Calu3 (cell line): ENCODE measurements at places on chromosomes 11 and 22. TPM values are rescaled to one million over a fixed set of nuclear protein-coding genes. Genes with fewer than 3 reads are reported as not detected.

MRGPRX1 gene
- total RNA-seq: not detected in 2 replicates

GRCh38 chr22:42313804-42314581 is 43.5 kb upstream of the TCF20 start:
- peak overlapping the region; percentile 63 for H3K27ac ChIP-seq
- no peaks in the 10 kb centered on the region for H3K36me3 ChIP-seq
- peaks cover 39% of the 10 kb centered on the region for H3K4me1 ChIP-seq
- peak overlapping the region; percentile 43 for H3K4me3 ChIP-seq

DNA sequence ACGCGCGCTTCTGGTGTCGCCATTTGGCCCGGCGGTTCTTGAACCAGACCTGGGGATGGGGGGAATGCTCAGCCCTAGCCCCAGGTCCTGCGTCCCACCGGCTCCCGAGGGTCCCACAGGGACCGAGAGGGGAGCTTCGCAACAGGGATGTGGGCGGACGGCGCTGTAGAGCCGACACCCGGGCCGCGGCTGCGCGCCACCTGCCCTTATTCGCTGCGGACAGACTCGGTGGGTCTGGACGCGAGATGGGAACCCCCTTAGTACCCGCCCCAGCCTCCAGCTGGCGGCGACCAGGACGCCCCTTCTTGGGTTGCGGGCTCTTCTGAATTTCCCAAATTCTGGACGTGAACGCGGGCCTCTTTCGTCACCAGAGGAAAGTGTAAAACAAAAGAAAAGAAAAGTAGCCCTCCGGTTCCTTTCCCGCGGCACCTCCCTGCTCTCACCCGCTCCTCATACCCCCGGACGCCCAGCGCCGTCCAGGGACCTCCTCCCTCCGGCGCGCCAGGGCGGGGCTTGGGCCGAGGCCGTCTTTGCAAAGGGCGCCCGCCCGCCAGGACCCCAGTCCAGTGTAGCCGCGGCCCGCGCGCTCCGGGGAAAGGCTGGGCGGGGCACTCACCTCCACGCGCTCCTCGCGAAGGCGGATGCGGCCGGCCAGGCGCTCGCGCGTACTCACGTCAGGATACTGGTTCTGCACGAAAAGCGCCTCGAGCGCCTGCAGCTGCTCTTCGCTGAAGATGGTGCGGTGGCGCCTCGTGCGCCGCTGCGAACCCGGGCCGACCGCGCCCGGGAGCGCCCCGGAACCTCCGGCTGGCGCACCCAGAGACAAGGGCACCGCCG is 827 bp downstream of the GSC2 start:
- H3K4me1 ChIP-seq: peaks cover 2% of the 10 kb centered on the region
- peaks cover 5% of the 10 kb centered on the region for H3K36me3 ChIP-seq
- DNase-seq: no peak
- H3K27ac ChIP-seq: no peak overlapping the region
- H3K4me3 ChIP-seq: no peak overlapping the region
- peaks cover 66% of the 10 kb centered on the region for H3K27me3 ChIP-seq

DNA sequence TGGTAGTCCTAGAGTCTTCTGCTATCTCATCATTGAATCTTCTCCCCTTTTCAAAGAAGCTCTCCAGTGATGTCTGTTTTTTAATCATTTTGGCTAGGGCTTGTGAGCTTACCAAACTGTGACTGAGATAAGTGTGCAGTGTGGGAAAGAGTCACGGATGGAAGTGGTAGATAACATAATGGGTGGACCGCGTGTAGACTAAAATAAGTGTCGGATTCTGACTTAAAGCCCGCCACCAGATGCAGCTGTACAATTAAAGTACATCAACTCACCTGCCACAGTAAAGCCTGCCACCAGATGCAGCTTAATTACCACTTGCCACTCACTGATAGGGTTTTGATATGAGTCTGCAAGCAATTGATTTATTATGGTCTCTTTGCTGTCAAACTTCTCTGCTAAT is 581.5 kb downstream of the LRRC4C start:
- H3K27ac ChIP-seq: no peak overlapping the region
- no peaks in the 10 kb centered on the region for H3K27me3 ChIP-seq
- DNase-seq: no peak
- H3K4me1 ChIP-seq: no peaks in the 10 kb centered on the region
- no peak overlapping the region for H3K4me3 ChIP-seq

DNA sequence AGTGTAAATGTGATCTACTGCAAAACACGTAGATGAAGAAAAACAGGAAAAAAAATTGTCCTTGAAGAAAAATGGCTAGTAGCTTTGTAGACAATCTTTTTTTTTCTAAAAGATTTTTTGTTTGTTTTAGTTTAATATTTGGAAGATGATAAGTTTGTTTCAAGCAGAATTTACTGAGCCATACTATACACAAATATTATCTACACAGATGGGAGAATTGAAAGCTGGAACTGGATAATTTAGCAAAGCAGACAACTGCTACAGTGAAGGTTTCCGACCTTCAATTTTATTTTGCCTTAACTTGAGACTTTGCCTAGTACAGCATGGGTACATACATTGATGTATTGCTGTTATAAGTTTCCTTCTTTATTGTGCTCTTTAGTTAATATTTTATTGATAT is 313.0 kb upstream of the PDGFD start:
- H3K4me1 ChIP-seq: peaks cover 8% of the 10 kb centered on the region
- no peak overlapping the region for H3K27ac ChIP-seq
- H3K4me3 ChIP-seq: no peak overlapping the region
- H3K36me3 ChIP-seq: no peaks in the 10 kb centered on the region

GRCh38 chr11:119567688-119568582 is 145.0 kb upstream of the THY1 start:
- H3K36me3 ChIP-seq: no peaks in the 10 kb centered on the region
- H3K27me3 ChIP-seq: no peaks in the 10 kb centered on the region
- peaks cover 21% of the 10 kb centered on the region for H3K4me1 ChIP-seq
- DNase-seq: no peak
- H3K27ac ChIP-seq: peak overlapping the region; percentile 31

FDX1 gene
- 9.1 and 10.2 TPM in 2 replicates for total RNA-seq

OR10D3 gene
- total RNA-seq: not detected in 2 replicates

- H3K4me1 ChIP-seq: no peaks in the 10 kb centered on the region
- no peaks in the 10 kb centered on the region for H3K36me3 ChIP-seq
- no peaks in the 10 kb centered on the region for H3K27me3 ChIP-seq
- DNase-seq: no peak
- H3K27ac ChIP-seq: no peak overlapping the region
Observed at GRCh38 chr11:108571001-108571400, 22.6 kb downstream of the EXPH5 start.

DNA sequence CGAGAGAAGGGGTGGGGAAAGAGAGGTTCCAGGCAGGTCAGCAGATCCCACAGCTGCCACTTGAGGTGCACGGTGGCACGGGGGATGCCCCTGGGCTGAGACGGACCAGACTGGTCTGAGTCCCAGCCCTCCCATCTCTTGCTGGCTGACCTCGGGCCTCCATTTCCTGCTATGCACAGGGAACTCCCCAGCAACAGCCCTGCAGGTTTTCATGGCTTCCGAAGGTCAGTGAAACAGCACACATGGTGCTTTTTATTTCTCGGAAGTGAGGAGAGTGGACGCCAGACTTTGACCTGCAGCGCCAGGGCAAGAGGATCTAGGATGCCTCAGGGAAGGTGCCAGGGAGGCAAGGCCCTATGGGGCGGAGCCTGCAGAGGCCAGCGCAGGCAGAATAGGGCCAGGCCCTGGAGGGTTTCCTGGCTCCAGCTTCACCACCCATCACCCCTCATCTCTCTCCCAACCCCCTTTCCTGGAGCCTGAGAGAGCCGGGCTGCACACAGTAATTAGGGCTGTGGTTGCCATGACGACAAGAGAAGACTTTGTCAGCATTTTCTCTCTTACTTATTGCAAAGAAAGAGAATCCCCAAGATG is 29.5 kb downstream of the SLC22A12 start:
- no peak for DNase-seq
- no peaks in the 10 kb centered on the region for H3K36me3 ChIP-seq
- peaks cover 62% of the 10 kb centered on the region for H3K27me3 ChIP-seq
- no peaks in the 10 kb centered on the region for H3K4me1 ChIP-seq
- no peak overlapping the region for H3K4me3 ChIP-seq

DNA sequence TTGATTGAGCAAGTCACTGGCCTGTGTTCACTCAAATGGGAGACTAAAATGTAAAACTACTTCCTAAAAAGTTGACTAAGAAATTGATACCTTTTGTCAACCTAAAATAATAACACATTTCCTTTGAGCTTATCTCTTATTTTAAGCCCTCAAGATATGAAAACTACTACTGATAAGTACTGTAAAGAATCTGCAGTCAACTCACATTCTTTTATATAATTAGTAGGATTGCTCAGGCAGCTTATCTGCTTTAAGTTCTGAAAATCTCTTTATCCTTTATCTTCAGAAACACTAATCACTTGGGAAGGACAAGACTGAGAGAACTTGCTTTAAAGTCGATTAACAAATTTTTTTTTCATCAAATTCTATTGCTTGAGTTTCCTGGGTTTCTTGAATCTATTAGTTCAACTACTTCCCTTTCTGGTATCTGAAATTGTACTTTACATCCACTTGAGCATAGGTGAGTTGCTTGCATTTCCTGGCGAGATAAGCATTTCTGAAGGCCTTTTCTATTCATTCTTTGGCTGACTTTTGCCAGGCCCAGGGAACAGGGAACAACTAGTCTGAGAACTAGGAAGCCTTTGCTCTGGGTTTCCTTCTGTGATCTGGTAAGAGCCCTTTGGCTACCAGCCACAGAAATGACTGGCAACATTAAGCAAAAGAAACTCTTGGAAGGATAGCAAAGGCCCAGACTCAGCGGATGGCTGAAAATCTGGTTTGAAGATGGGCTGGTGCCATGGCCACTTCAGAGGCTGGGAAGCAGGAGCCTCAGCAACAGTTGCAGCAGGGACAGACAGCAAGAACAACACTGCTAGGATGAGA is 19.3 kb upstream of the CSRP3 start:
- no peak overlapping the region for H3K27ac ChIP-seq
- no peaks in the 10 kb centered on the region for H3K36me3 ChIP-seq
- no peak overlapping the region for H3K4me3 ChIP-seq
- H3K4me1 ChIP-seq: no peaks in the 10 kb centered on the region

MN1 gene
- 1.7 and 2.3 TPM in 2 replicates for total RNA-seq

- no peaks in the 10 kb centered on the region for H3K27me3 ChIP-seq
- H3K36me3 ChIP-seq: no peaks in the 10 kb centered on the region
- no peak for DNase-seq
- H3K27ac ChIP-seq: no peak overlapping the region
- H3K4me3 ChIP-seq: no peak overlapping the region
Observed at GRCh38 chr11:61717286-61718033, 35.0 kb upstream of the MYRF start.

DNA sequence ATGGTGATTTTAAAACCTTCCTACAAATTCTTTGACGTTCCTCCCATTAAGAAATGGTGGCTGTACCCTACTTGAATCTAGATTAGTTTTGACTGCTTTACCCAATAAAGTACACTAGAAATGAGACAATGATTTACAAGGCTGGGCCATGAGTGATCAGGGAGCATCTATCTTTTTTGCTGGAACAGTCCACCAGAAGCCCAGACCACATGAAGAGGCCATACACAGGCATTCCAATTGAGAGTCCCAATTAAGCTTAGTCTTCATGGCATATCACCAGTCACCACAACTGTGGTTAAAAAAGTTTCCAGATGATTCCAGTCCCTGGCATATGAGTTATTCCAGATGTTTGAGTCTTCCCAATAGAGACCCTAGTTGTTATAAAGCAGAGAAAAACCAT is 39.5 kb downstream of the FAM76B start:
- DNase-seq: no peak
- H3K27me3 ChIP-seq: no peaks in the 10 kb centered on the region
- no peaks in the 10 kb centered on the region for H3K4me1 ChIP-seq
- no peaks in the 10 kb centered on the region for H3K36me3 ChIP-seq

DNA sequence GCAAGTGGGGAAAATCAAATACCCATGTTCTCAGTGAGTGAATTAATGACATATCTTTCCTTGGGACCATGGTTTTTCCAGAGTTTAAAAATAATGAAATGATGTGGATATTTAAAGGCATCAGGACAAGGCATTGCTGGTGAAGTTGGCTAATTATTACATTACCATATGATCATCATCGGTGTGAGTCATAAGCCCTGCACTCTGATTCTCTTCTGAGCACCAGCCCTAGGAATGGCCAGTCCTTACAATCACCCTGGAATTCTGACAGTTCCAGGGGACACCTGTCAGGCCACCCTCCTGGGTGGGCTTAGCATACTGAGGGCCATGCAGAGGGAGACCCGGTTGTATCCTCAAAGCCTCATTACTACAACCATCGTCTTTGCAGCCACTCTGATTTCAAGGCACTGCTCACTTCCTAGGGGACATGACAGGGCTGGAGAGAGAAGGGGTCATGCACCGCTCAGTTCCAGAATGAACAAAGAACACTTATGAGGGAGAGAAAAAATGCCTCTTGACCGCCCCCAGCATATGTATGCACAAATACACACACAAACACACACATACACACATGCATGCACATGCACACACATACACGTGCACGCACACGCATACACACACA is 365.0 kb downstream of the MIAT start:
- H3K36me3 ChIP-seq: no peaks in the 10 kb centered on the region
- peak; percentile 18 for DNase-seq
- H3K4me1 ChIP-seq: peaks cover 33% of the 10 kb centered on the region
- no peak overlapping the region for H3K4me3 ChIP-seq
- no peak overlapping the region for H3K27ac ChIP-seq

GP1BB gene
- total RNA-seq: not detected in 2 replicates

GRCh38 chr22:28855355-28856094 is 27.8 kb upstream of the ZNRF3 start:
- H3K27ac ChIP-seq: no peak overlapping the region
- no peak overlapping the region for H3K4me3 ChIP-seq
- H3K27me3 ChIP-seq: no peaks in the 10 kb centered on the region
- peaks cover 10% of the 10 kb centered on the region for H3K4me1 ChIP-seq

DNA sequence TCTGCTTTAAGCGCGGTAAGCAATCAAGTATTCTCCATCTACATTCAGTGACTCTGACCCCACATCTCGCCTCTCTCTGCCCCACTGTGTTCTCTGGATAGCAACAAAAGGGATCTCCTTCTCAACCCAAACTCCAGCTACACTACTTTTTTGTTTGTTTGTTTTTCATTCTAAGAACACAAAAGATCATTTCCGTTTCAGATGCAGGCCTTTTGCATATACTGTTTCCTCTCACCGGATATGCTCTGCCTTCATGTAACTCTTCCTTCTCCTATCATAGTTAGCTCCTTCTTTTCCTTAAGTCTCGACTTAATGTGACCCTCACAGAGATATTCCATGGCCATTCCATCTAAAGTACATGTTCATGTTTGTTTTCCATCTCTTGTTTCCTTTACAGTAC is 179.8 kb upstream of the MTMR2 start:
- DNase-seq: no peak
- H3K36me3 ChIP-seq: peaks cover 5% of the 10 kb centered on the region
- H3K4me3 ChIP-seq: no peak overlapping the region
- H3K4me1 ChIP-seq: peaks cover 33% of the 10 kb centered on the region
- H3K27ac ChIP-seq: peak overlapping the region; percentile 45

SCARF2 gene
- total RNA-seq: 0.68 and 0.81 TPM in 2 replicates

PSMD13 gene
- total RNA-seq: 165 and 172 TPM in 2 replicates

ARHGAP8 gene
- 124 and 127 TPM in 2 replicates for total RNA-seq

- DNase-seq: no peak
- H3K4me3 ChIP-seq: no peak overlapping the region
- no peak overlapping the region for H3K27ac ChIP-seq
- no peaks in the 10 kb centered on the region for H3K36me3 ChIP-seq
- H3K27me3 ChIP-seq: peaks cover 92% of the 10 kb centered on the region
- H3K4me1 ChIP-seq: no peaks in the 10 kb centered on the region
Observed at GRCh38 chr11:120815319-120816100, 208.4 kb upstream of the TBCEL start.

EMID1 gene
- total RNA-seq: 1.1 and 2.4 TPM in 2 replicates
